ENCODE measurements at places on chromosomes 6 and 20. TPM values are rescaled to one million over a fixed set of nuclear protein-coding genes. Genes with fewer than 3 reads are reported as not detected.

The ARMC2 gene
- total RNA-seq: 29.5 TPM

The PNPLA1 gene
- total RNA-seq: not detected

The KIF16B gene
- total RNA-seq: 19.6 TPM

The COL21A1 gene
- total RNA-seq: 5.8 TPM

The MYLK4 gene
- total RNA-seq: 1.2 TPM

The ZNF292 gene
- total RNA-seq: 111 TPM

The B3GALT4 gene
- 7.8 TPM for total RNA-seq

The FAM217A gene
- not detected for total RNA-seq

The UST gene
- total RNA-seq: 12.9 TPM

The GNL1 gene
- 49.4 TPM for total RNA-seq

The ACTR5 gene
- total RNA-seq: 9.0 TPM

The CALHM6 gene
- total RNA-seq: 8.5 TPM

The TRIM27 gene
- 69.7 TPM for total RNA-seq

The BHLHE23 gene
- total RNA-seq: not detected

The ALDH8A1 gene
- 3.7 TPM for total RNA-seq

The CD40 gene
- total RNA-seq: 0.92 TPM

The CCN6 gene
- total RNA-seq: not detected

The ISM1 gene
- total RNA-seq: 2.8 TPM

The ANGPT4 gene
- total RNA-seq: 0.23 TPM

The GFRAL gene
- not detected for total RNA-seq

The KIF25 gene
- total RNA-seq: not detected

The SPDEF gene
- total RNA-seq: not detected

The SRSF6 gene
- 58.4 TPM for total RNA-seq

The PDSS2 gene
- 11.5 TPM for total RNA-seq

The TFAP2C gene
- total RNA-seq: under 0.01 TPM

The GSTA2 gene
- total RNA-seq: not detected

The CDYL gene
- total RNA-seq: 40.4 TPM

The SPATA25 gene
- total RNA-seq: 1.6 TPM

The MAP3K5 gene
- total RNA-seq: 16.1 TPM

The BLOC1S5 gene
- total RNA-seq: 19.1 TPM

The PDE7B gene
- total RNA-seq: 27.5 TPM

The CASS4 gene
- total RNA-seq: 0.69 TPM

The TINAG gene
- not detected for total RNA-seq

The NELFE gene
- total RNA-seq: 47.5 TPM

The RAD21L1 gene
- total RNA-seq: not detected

The PROKR2 gene
- total RNA-seq: 4.8 TPM

The LY6G5C gene
- 2.5 TPM for total RNA-seq

The TULP1 gene
- not detected for total RNA-seq

The DUSP15 gene
- total RNA-seq: 12.5 TPM

The ECT2L gene
- total RNA-seq: 1.2 TPM

The CAGE1 gene
- total RNA-seq: not detected

The ESR1 gene
- total RNA-seq: 0.92 TPM

The PPIL6 gene
- total RNA-seq: 32.5 TPM

The NHLRC1 gene
- total RNA-seq: 4.4 TPM

The LGSN gene
- total RNA-seq: under 0.01 TPM

All from diencephalon (tissue), 1 donor.